Kidney epithelial cell (primary cell): ENCODE measurements at places on chromosomes 2 and 18.

DNA sequence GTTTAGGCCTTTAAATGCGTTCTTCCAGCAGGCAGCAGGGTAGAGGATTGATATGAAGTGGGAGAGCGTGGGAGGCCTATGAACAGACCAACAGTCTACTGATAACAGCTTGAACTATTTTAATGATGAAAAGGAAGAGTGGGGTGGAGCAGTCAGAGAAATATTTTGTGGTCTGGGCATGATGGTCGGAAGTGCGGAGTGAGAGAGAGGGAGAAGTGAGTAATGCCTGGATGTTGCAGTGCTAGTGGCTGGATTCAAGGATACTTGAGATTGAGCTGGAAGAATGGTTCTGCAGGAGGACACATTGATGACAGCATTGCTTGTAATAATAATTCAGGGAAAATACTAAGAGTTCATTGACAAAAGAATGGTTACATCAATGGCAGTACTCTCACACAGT, 151.0 kb upstream of the DAPL1 start:
- DNase-seq: peak; percentile 12

DNA sequence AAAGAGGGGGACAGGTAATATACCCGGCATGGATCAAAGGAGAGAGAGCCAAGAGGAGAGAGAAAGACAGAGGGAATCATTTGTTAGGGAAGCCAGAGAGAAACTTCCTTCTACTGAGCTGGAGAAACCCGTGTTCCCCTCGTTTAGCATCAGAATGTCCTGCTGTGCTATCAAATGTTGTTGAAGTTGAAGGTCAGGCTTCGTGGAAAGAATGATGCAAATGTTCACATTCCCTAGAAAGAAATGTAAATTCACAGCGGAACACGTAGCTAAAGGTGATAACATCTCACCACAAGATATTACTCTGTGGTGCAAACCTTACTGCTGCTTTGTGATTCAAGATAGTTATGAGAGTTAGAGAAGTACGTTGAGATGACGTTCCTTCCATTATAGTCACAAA, 258.1 kb downstream of the LNPK start:
- DNase-seq: no peak

GRCh38 chr2:190343536-190344275, at the start of gene INPP1:
Gene INPP1, plus strand, starts transcription at chr2:190343589. Its CDS starts 16,514 bp downstream, at chr2:190360103.
- DNase-seq: no peak

- no peak for DNase-seq
These were observed 110.7 kb downstream of the KLHL29 start for GRCh38 chr2:23495661-23496114.

DNA sequence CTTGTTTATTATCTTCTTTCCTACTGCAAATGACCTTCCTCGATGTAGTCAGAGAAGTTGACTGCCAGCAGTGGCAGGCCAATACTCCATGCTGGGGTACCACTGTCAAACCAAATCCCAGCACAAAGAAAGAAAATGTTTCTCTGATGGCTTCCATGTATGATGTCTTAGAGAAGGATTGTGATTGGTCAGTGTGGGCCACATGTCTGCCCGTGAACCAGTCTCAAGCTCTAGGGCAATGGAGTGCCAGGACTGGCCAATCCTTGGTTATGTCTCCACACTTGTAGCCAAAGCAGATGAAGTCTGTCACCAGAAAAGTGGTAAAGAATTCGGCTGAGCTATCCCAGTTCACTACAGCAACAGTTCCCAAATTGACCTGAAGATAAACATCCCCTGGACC, 17.6 kb upstream of the SMAD4 start:
- no peak for DNase-seq

GRCh38 chr18:76442413-76443171, 52.5 kb downstream of the ZNF516 start:
- no peak for DNase-seq

- no peak for DNase-seq
These were observed 31.8 kb downstream of the STRADB start for GRCh38 chr2:201483342-201483741.

DNA sequence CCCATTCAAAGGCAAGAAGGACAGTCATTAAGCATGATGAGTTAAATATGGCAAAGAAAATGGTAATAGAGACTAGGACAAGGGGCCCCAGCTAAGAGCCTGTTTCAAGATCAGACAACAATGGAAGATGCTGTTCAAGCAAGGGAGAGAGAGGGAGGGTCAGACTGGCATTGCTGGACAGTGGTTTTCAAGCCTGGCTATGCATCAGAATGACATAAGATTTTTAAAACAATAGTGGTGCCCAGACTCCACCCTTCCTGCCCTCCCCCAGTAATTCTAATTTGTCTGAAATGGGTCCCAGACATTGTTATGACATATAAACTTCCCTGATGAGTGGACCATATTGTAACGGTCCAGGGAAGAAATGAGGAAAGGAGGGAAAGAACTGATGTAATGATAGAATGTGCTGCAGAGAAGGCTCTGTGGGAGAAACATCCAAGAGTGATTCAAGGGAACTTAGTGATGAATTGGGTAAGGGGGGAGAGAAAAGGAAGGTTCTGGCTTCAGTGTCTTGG, 112.9 kb upstream of the TRIB2 start:
- DNase-seq: no peak

- no peak for DNase-seq
These were observed 151.3 kb downstream of the NEDD4L start for GRCh38 chr18:58195278-58195765.

GRCh38 chr18:26721854-26722564, 143.5 kb downstream of the AQP4 start:
- no peak for DNase-seq

GRCh38 chr2:191125646-191126045, 25.1 kb downstream of the STAT4 start:
- DNase-seq: no peak

GRCh38 chr2:178367344-178367743, 83.6 kb downstream of the PRKRA start:
- no peak for DNase-seq

- no peak for DNase-seq
These were observed 173.1 kb downstream of the UXS1 start for GRCh38 chr2:106020821-106021661.

- no peak for DNase-seq
These were observed 15.0 kb upstream of the ZNF407 start for GRCh38 chr18:74582642-74583041.

GRCh38 chr2:204722207-204722606, 176.9 kb downstream of the PARD3B start:
- DNase-seq: no peak

DNA sequence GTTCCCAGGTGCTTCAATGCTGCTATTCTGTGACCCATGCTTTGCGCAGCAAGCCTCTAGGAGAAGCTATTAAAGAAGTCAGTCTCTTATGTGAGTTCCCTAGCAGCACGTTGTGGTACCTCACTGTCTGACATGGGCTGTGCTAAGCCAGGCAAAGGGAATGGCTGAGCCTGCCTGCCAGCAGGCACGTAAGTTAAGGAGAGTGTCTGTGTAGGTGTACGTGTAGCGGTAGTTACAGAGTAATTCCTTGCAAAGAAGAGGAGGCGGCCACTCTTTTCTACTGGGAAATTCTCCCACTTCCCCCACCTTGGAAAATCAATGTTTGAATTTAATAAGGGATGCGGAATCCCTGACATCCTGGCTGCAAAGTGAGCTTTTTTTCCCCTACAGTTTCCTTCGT, 123.5 kb upstream of the LYPD1 start:
- DNase-seq: no peak

- no peak for DNase-seq
These were observed 9.4 kb downstream of the INPP4A start for GRCh38 chr2:98454073-98454472.

DNA sequence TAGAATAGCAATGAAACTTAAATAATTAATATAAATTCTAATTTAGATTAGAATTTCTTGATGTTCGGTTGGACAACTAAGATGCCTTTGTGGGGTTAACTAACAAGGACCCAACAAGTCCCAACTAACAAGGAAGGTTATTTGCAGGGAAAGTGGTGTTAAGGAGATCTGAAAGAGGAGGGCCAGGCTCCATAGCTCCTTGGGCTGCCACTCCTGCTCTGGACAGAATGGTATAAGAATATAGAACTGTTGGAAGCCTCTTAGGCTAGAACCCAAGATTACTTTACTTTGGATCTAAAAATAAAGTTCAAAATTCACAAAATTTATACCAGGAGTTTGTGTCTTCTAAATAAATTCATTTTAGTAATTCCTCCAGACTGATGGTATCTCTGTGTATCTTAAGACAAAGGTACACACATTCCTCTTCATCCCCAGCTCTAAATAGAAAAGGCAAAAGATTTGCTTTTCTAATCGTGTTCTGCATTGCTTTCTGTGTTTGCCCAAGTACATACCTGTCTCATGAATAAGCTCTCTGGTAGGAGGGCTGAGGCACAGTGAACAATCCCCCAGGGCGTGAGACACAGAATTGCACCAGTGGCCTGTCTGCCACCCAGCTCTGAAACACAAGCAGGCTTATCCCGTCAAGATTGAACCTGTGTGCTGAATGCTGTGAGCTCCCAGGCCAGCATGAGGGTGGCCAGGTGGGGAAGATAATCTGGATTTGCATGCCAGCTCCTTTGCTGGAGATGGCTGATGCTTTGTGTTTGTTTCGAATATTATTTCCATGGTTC, 176.0 kb downstream of the ACKR3 start:
- peak; percentile 83 for DNase-seq
